ENCODE measurements at places on chromosomes 7 and 10.
A peak's percentile ranks its signal among the peaks of the same experiment; 100 is the strongest.

DNA sequence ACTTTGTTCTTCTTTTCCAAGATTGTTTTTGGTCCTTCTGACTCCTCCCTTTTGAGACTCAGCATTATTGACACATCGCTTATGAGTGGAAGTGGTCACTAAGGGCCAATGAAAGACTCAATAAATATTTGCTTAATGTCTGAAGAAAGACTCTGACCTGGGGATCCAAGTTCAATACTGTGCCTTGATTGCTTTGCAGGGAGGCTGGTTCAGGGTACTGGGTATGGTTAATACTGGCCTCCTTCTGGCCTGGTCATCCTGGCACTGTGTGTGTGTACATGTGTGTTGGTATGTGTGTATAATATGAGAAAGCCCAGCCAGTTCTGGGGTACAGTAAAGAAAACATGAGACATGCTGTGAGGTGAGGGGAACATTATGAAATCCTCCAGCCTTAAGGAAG is 7.6 kb upstream of the PDZD8 start:
- DNase-seq = no peak

DNA sequence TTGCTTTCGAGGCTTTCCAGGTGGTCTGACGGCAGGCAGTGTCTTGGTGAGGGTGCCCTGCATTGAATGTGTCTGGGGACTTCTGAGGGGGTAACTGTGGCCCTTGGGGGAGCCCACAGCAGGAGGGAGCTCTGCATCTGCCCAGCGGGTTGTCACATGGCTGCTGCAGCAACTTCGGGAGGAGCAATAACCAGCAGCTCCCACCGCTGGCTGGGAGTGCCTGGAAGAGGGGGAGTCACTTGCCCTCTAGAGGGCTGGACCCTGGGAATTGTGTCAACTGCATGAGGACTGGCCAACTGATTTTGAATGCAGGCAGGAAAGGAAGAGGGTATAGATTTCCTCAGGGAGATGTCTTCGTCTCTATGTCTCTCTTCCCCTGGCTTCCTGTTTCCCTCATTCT is 26.4 kb downstream of the C10orf120 start:
- DNase-seq = no peak

DNA sequence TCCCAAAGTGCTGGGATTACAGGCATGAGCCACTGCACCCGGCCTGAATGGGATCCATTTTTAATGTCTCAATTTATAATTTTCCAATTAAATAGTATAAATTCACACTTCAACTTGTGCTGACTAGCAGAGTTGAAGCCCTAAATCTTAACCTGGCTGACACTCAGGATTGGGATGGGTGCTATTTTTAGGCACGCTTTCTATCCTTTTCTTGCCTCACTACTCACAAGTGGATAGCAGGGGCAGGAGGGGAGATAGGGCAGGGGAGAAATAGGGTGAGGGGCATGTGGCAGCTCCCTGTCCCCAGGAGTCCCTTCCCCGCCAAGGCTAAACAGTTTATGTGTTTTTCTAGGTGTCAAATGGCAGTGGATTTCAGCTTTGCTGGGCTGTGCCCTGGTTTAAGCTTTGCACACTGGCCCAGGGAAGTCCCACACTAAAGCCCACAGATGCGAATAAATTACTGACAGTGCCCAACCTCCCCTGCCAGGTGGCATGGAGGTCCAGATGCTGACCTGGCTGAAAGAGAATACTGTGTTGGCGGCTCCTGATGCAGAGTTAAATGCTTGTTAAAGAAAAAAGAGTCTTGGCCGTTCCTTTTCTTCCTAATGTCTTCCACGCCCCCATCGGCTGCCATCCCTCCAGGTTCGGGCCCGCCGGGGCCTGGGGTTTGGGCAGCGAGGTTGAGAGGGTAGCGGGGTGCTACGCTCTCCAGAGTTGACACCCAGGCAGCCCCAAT is 36.2 kb upstream of the EFCAB10 start:
- DNase-seq = no peak

GRCh38 chr10:5071411-5072198 is 22.6 kb upstream of the AKR1C3 start:
- DNase-seq = peak; percentile 72

- DNase-seq = peak; percentile 13
These were observed 17.6 kb upstream of the C10orf105 start for GRCh38 chr10:71737001-71737833.

DNA sequence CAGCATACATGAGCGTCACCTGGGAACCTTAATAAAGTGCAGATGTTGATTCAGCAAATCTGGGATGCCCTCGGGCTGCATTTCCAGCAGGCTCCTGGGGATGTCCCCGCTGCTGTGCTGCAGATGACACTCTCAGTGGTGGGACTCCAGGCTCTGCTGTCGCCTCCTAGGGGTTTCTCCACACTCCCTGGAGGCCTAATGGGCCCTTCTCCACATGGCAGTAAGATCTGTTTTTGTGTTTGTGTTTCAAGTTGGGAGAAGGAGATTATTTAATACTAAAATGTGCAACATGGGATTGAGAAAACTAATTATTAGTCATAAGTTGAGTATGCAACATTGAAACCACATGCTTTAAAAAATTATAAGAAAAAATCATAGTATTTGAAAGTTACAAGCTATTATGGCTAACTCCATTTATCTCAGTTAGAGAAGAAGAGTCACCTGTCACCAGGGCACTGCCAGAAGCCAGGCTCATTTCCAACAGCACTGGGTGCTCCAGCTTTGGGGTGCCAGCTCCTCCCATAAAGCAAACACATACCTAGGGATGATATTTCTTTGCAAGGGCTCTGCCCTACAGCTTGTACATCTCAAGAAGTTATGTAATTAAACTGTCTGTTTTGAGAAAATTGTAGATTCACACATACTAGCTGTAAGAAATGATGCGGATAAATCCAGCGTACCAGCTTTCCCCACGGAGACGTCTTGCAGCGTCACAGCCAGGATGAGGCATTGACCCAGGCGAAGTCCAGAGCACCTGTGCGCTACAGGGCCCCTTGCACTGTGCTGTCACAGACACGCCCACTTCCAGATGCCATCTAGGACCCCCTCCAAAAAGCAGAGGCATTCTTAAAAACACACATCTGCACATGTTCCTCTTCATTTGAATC is 106.4 kb downstream of the EGFR start:
- no peak for DNase-seq

- no peak for DNase-seq
These were observed 42.2 kb upstream of the PFKP start for GRCh38 chr10:3025026-3025683.

Measured in AG08395 (cell line).